ENCODE measurements at places on chromosomes 2 and 18. TPM values are rescaled to one million over a fixed set of nuclear protein-coding genes. Genes with fewer than 3 reads are reported as not detected.

DNA sequence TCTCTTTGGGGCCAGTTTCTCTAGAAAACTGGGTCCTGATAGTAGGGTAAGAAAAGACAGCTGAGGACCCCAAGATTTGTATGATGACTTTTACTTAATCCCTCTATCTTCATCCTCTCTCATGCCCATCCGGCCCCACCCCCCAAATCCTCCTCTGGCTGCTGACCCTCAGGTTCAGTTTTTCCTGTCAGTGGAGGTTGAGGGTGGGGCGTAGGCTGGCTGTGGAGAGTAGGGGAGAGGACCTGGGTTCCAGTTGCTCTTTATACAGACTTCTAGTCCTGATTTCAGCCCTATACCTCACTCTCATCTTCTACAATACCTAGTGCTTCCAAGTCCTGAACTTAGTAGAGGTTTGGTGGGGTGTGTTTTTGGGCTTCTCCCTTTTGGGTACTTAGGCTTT is 28.4 kb downstream of the PLEKHA3 start:
- H3K36me3 ChIP-seq = peaks cover under 1% of the 10 kb centered on the region
- H3K4me1 ChIP-seq = peaks cover 3% of the 10 kb centered on the region
- H3K27me3 ChIP-seq = no peaks in the 10 kb centered on the region
- no peak for DNase-seq
- H3K27ac ChIP-seq = no peak overlapping the region

- H3K4me3 ChIP-seq = no peak overlapping the region
- DNase-seq = no peak
- H3K36me3 ChIP-seq = no peaks in the 10 kb centered on the region
- no peaks in the 10 kb centered on the region for H3K27me3 ChIP-seq
- peaks cover 4% of the 10 kb centered on the region for H3K4me1 ChIP-seq
- no peak overlapping the region for H3K27ac ChIP-seq
Measured at GRCh38 chr2:45841752-45842407, 190.4 kb downstream of the PRKCE start.

Gene UGT1A4
- not detected for total RNA-seq

Gene TTN
- total RNA-seq = 0.50 TPM
